ENCODE measurements at places on chromosomes 1 and 21.

- DNase-seq: no peak
These were observed 251.8 kb upstream of the VAMP3 start for GRCh38 chr1:7519181-7519860.

GRCh38 chr1:67769633-67770256 lies 63.5 kb downstream of the GNG12 start:
- no peak for DNase-seq

GRCh38 chr1:60463146-60463545 lies 389.6 kb upstream of the C1orf87 start:
- DNase-seq: peak; percentile 13

GRCh38 chr1:207578796-207579435 lies 66.0 kb upstream of the CR1L start:
- DNase-seq: no peak

- no peak for DNase-seq
These were observed 62.6 kb downstream of the KIF21B start for GRCh38 chr1:200960948-200961340.

- peak; percentile 49 for DNase-seq
These were observed 709 bp upstream of the FBXO42 start for GRCh38 chr1:16352842-16353535.

DNA sequence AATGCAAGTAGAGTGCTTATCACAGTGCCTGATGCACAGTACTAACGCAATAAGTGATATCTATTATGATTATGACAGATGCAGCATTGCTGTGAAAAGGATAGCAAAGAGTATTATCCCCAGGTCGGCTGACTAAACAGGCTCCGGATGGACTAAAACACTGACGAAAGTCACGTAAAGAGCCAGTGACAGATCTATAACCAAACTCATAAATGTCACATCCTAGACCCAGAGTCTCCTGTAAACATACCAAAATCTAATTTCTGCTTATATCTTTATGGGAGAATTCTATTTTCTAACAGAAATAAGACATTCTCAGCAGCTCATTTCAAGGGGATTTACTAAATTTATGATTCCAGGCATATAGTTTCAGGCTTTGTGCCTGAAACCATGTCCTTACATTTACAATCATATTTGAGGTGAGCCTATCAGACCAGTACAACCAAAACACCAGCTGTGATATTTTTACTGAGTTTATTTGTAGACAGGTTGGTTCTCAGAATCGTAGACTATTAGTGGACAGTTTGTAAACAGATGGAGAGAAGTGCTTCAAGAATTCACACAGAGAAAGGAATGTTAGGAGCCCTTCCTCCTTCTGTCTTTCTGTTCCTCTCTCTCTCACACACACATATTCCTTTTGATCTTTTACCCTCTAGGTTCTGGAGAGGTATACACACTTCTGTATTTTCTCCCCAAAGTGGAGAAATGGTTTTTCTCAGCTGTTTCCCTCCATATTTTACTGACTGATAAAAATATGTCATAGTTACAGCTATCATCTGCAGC lies 52.4 kb upstream of the WDR26 start:
- no peak for DNase-seq

DNA sequence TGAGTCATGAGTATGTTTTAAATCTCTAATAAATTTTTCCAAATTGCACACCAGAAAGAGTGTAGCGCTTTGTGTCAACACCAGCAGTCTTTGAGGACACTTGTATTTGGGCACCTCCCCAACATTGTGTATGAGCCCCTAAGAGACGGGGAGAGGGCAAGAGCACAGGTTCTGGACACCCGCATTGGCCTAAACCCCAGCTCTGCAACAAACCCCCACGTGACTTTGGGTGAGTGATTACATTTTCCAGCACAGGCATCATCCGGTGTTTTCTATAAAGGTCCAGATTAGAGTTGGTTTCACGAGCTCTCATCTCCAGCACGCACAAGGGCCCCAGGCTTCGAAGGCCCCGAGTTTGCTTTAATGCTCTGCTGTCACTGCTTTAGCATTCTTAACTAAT lies 66.3 kb upstream of the SLC45A1 start:
- DNase-seq: no peak

- DNase-seq: no peak
These were observed 27.9 kb downstream of the OVAAL start for GRCh38 chr1:180586671-180587155.

- DNase-seq: no peak
These were observed 18.7 kb downstream of the PSMB2 start for GRCh38 chr1:35622510-35623178.

DNA sequence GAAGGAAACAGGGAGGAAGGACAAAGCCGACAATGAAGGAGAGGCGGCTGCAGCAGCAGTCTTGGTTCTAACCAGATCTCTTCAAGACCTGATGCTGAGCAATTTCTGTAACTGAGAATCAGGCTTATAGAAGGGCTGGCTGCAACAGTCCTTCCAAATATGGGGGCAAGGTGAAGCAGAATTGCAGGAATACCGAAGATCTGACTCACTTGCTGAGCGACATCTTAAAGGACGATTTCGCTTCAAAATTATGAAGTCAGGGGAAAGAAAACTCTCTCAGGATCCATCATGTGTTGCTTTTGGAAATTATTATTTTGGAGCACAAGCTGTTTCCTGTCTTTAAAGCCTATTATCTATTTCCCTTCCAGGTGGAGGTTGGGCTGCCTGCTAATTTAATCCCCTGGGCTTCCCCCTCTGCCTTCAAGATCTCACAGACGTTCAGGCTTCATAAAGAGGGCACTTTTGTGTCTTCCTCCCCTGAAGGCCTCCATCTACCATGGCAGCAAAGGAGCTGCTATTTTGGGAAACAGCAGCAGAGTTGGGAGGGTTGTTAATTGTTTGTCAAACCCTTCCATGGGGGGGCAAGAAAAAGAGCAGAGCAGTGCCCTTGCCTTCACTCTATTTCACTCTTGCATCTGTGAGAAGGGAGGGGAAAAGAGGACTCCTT lies 10.8 kb upstream of the IER5 start:
- no peak for DNase-seq

DNA sequence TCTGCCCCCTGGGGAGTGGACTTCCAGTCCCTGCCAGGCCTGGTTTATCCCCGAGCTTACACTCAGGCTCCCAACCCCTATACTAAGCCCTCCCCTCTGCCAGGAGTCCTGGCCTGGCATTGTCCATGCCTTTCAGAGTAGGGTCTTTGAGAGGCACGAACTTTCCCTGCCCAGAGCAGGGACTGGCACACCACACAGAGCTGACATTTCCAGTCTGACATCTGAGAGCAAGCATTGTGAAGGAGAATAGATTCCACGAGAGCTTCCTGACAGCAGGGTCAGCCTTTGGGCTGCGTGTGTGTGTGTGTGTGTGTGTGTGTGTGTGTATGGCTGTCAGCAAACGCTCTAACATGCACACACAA lies 59.5 kb upstream of the LAPTM5 start:
- no peak for DNase-seq

GRCh38 chr1:180248731-180249681 lies 18.9 kb downstream of the LHX4 start:
- DNase-seq: peak; percentile 74

DNA sequence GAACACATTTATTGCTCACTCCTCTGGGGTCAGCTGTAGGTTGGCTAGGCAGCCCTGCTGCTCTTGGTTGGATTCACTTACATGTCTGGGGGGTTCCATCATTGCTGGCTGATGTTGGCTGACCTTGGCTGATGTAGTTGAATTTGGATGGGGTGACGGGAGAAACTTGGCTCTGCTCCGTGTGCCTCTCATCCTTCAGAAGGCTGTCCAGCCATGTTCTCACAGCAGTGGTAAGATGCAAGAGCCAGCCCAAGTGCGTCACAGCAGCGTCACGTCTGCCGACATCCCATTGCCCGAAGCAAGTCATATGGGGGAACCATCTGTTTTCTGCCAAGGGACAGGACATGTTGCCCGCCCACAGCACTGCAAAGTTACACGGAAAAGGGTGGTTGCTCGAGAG lies 613.5 kb downstream of the MATN1 start:
- no peak for DNase-seq

DNA sequence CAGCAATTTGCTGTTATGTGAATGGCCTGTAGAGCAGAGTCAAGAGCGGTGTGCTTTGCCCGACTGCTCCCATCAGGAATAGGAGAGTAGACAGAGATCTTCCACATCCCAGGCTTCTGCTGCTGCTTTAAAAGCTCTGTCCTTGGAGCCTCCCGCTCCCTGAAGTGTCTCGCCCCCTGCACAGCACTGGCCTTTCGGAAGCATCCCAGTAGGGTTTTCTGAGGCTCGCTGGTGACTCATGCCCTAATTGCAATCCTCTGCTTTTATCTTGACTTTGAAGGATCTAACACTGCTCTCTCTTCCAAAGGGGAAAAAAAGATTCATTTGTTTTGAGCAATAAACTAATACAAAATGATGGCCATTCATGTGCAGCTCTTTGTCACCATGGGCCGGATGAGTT lies 13.3 kb upstream of the CD101 start:
- DNase-seq: no peak

- DNase-seq: peak; percentile 35
These were observed 86.8 kb upstream of the PUM1 start for GRCh38 chr1:31152181-31152795.
